ENCODE measurements at places on chromosomes 4 and X. TPM values are rescaled to one million over a fixed set of nuclear protein-coding genes. Genes with fewer than 3 reads are reported as not detected.
A peak's percentile ranks its signal among the peaks of the same experiment; 100 is the strongest.

Gene DIAPH2
- 8.4 TPM for total RNA-seq

DNA sequence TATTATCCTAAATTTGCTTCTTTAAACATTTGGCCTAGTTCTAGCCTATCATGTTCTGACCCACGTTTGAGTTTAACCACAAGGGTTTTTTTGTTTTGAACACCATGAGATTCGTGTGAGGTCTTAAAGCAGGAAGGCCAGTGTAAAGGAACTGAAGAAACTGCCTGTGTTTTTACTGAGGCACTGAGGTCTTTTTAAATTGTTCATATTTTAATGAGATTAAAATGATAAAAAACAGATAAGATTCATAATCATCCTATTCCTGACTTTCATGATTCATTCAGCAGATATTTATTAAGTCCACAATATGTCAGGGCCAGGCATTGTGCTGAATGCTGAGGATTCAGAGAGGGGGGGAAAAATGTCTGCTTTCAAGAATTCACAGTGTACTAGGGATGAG is 3.2 kb downstream of the RPS6KA3 start:
- DNase-seq = peak; percentile 33

GRCh38 chr4:38004062-38004461 is 43.9 kb downstream of the PTTG2 start:
- peak; percentile 4 for DNase-seq

GRCh38 chr4:23337292-23337691 is 552.6 kb downstream of the PPARGC1A start:
- DNase-seq = no peak

Gene NOX1
- not detected for total RNA-seq

DNA sequence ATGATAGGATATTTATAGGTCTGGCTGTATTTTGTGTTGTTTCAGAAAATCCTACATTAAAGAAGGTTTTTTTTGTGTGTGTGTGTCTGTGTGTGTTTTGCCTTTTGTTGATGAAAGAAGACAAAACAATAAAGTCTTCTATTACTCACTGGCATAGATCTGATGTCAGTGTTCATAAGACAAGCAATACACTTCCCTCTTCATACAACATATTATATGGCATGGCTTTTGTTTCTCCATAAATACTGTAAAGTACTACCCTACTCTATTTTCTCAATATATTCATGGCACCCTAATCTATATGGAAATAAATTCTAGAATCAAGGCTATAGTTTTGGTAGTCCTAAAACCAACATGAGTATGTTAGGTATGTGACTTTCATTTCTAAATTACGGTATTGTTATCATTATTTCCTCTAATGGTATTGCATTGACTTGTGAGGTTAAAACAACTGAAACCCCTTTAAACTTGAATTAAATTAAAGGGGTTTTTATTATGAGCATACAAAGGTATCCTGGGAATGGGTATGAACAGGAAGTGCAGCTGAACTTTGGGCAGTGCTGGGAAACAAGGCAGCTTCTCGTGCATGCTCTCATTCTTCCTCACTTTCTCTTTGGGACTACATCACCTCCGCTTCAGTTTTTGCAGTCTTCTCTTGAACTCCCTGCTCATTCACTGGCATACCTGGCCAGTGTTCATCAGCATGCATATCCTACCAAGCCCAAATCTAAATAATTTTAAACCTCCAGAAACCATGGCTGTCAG is 70.5 kb upstream of the PRSS48 start:
- DNase-seq = no peak

GRCh38 chr4:35506161-35506560 is 738.2 kb downstream of the ARAP2 start:
- DNase-seq = no peak

Gene CT47A1
- not detected for total RNA-seq

DNA sequence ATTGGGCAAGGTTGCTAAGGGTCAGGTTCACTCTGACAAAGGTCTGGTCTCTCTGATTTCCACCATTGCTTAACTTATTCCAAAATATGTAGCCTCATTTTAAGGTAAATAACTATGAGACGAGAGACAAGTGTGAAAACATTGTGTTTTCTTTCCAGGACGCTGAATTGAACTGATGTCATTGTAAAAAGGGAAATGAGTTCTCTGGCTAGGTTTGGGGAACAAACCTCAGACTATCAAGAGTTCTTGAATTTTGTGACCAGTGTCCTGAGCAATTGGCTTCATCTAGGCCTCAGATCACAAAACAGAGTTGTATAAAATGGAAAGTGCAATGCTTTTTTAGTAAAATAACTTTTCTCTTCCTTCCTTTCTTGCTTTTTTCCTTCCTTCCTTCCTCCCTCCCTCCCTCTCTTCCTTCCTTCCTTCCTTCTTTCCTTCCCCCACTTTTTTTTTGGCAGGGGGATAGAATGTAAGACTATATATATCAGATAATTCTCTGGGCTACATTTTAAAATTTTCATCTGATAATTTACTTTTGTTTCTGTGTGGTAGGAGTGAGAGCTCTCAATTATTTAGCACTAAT is 30.8 kb upstream of the CXCL8 start:
- no peak for DNase-seq

DNA sequence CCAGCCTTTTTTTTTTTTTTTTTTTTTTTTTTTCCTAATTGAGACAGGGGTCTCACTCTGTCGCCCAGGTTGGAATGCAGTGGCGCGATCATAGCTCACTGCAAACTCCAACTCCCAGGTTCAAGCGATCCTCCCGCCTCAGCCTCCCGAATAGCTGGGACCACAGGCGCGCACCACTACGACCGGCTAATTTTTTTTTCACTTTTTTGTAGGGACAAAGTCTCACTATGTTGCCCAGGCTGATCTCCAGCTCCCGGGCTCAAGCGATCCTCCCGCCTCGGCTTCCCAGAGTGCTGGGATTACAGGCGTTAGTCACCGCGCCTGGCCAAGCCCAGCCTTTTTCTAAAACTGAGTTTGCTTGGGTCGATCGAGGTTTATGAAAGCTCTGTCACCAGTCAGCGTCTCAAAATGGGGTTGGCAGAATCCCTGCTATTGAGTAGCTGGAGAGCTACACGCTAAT is 1.3 kb upstream of the OTUD5 start:
- DNase-seq = peak; percentile 73

DNA sequence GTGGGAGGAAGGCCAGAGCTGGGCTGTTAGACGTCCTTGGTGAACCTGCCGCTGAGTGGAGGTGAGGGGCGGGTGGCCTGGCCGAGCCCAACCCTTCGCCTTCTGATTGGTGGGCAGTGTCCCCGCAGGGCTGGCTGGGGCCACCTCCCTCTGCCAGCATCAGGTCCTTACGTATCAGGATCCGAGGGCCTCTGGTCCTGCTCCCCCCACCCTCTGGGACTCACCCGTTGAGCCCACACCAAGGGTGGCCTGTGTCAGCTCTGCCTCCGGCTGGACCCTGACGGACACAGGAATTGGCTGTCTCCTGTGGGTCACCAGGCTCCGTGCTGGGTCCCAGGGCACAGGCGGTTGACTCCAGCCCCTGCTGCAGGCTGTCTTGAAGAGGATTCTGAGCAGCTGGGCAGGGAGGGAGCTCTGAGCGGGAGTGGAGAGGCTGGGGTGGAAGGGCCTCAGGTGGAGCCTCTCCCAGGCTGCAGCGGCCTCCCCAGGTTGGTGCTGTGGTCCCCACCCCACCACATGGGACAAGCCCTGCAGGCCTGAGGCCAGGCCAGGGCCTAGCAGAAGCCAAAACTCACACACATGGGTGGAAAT is 58.4 kb upstream of the NKX1-1 start:
- DNase-seq = no peak

Gene GYPE
- not detected for total RNA-seq

GRCh38 chr4:56052966-56053365 is 104.2 kb downstream of the CEP135 start:
- DNase-seq = no peak

GRCh38 chrX:72107320-72107719 is 24.4 kb downstream of the RTL5 start:
- DNase-seq = peak; percentile 86

Gene AREG
- 2.4 TPM for total RNA-seq

All from RPMI7951 (cell line).